ENCODE measurements at places on chromosomes 12 and 14. TPM values are rescaled to one million over a fixed set of nuclear protein-coding genes. Genes with fewer than 3 reads are reported as not detected.
A peak's percentile ranks its signal among the peaks of the same experiment; 100 is the strongest.

PIANP gene
- total RNA-seq, result 5.2 TPM

CPSF2 gene
- 108 TPM for total RNA-seq

HNRNPA1 gene
- 3,242 TPM for total RNA-seq

CNOT2 gene
- 78.8 TPM for total RNA-seq

STXBP6 gene
- 2.6 TPM for total RNA-seq

DNA sequence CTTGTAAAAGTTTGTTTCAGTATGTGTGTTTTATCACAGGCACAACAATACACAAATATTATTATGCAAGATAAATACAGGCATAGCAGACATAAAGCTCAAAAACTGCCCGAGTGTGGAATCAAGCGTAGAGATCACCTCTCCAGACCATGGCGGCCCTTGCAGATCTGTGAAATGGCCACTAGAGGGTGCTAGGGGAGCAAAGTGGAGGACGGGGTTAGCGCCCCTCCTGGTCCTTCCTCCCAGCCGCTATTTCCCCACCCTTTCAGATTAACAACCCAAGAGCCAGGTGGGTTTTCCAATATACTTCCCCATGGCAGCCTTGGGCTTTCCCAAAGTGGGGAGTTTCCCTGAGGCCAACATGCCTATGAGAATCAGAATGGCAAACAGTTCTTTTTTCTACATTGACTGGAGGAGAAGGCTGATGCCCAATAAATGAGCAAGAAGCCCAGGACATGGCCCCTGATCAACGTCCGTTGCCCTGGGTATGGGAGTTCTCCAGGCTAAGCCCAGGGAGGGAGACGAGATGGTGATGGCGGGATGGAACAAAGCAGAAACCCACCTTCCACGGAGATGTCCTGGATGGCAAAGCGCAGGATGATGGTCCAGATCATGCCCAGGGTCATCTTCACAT lies 67.4 kb downstream of the ACTN1 start:
- no peaks in the 10 kb centered on the region for H3K4me1 ChIP-seq
- peak; percentile 81 for DNase-seq
- no peak overlapping the region for H3K27ac ChIP-seq
- no peaks in the 10 kb centered on the region for H3K27me3 ChIP-seq
- H3K36me3 ChIP-seq, result peaks cover 41% of the 10 kb centered on the region
- H3K4me3 ChIP-seq, result no peak overlapping the region

- H3K36me3 ChIP-seq, result peaks cover 2% of the 10 kb centered on the region
- no peaks in the 10 kb centered on the region for H3K4me1 ChIP-seq
- DNase-seq, result no peak
- no peak overlapping the region for H3K4me3 ChIP-seq
- H3K27me3 ChIP-seq, result no peaks in the 10 kb centered on the region
These were observed 2.5 kb downstream of the SMCO2 start for GRCh38 chr12:27449026-27449425.

GRCh38 chr14:59354666-59355065 lies 110.5 kb downstream of the GPR135 start:
- H3K36me3 ChIP-seq, result peaks cover 2% of the 10 kb centered on the region
- H3K4me1 ChIP-seq, result peaks cover 2% of the 10 kb centered on the region
- no peaks in the 10 kb centered on the region for H3K27me3 ChIP-seq
- no peak for DNase-seq

DNA sequence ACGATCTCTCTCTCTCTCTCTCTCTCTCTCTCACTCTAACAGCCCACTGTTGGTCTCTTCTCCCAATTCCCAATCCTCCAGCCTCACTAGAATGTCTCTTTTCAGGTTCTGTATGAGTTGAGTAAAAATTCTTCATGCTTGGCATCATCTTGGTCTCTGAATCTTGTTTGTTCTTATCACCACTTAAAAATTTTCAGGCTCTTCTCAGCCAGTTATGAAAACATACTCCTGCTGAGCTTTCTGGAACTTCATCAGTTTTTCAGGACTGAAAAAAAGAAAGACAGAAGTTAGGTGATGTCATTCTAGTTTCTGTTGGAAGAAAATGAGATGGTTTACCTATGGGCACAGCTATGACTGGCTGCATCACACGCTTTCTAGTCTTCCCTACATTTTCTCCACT lies 11.5 kb upstream of the IL22 start:
- no peaks in the 10 kb centered on the region for H3K27me3 ChIP-seq
- DNase-seq, result no peak
- no peak overlapping the region for H3K27ac ChIP-seq

- H3K27me3 ChIP-seq, result no peaks in the 10 kb centered on the region
- H3K36me3 ChIP-seq, result no peaks in the 10 kb centered on the region
- DNase-seq, result no peak
- peaks cover 7% of the 10 kb centered on the region for H3K4me1 ChIP-seq
- H3K27ac ChIP-seq, result no peak overlapping the region
These were observed 134.7 kb upstream of the DCN start for GRCh38 chr12:91317306-91317705.
